ENCODE measurements at places on chromosomes 11 and 22.

DNA sequence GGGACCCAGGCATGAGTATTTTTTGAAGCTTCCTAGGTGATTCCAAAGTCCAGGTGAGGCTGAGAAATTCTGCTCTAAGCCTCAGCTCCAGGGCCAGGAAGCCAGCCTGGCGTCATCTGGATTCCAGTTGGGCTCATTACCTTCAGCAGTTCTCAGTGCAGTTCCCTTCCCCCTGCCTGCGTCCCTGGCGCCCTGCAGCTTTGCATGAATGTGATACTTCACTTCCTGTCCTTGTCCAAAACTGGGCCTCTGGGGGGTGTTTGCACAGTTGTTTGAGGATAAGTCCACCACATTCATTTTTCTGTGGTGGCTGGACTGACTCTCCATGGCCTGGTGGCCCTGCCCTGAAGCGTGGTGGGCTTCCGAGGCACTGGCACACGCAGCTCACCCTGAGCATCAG, 98.1 kb downstream of the TENM4 start:
- no peak for DNase-seq

- DNase-seq: no peak
Measured at GRCh38 chr11:61189933-61190332, 13.4 kb upstream of the PGA3 start.

DNA sequence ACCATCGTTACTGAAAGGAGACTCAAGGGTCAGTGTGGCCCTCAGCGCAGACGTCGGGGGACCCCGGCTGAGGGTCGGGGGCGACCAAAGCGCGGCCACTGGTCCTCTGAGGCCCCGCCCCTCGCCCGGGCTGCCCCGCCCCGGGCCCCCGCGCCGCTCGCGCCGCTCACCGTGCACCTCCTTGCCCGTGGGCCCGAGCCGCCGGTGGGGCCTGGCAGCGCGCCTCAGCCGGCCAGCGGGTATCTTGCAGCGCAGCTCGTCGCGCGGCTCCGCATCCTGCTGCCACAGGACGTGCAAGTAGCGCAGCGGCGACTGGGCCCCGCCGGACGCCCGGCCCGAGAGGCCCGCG, 419 bp downstream of the ANKRD54 start:
- DNase-seq: no peak

DNA sequence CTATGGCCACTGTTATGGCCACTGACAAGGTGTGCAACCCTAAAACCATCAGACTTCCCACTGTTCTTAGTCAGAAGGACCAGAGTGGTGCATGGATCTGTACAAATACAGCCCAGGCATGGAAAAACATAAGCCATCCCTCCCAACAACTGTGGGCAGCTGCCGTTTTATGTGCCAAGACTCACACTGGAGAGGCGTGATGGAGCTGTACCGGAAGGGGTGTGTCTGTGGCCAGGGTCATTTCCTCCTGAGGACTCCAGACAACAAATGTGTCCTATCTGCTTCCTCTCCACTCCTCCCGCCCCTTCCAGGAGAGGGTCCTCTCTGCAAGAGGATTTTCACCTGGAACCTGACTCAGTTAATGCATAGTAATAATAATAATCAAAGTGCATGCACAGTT, 29.5 kb downstream of the KCNJ1 start:
- DNase-seq: no peak

- DNase-seq: no peak
Measured at GRCh38 chr22:19891317-19892256, 36.9 kb upstream of the GNB1L start.

DNA sequence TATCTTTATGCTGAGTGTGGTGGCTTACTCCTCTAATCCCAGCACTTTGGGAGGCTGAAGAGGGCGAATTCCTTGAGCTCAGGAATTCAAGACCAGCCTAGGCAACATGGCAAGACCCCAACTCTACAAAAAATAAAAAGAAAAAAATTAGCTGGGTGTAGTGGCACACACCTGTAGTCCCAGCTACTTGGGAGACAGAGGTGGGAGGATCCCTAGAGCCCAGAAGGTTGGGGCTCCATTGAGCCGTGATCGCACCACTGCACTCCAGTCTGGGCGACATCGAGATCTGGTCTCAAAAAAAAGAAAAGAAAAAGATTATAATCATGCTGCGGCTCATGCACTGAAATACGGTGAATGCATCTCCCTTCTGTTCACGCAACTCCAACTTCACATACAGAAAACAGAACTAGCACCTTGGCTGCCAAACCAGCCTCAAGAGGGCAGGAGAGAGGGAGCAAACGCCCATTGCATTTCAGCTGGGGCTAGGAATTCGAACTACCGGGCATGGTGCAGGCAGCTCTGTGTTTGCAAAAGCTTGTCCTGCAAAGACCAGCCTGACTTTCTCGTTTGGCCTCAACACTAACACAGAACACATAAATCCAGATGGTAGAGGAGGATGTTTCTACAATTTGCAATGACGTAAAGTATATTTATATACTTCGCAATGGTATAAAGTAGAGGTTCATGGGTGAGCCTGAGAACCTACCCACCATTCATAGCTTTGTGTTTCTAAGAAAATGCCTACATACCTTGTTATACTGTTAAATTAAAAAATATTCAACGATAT, 6.3 kb upstream of the SYNGR1 start:
- no peak for DNase-seq

GRCh38 chr22:25760294-25760693, 18.3 kb downstream of the MYO18B start:
- DNase-seq: no peak

Measured in NCI-H1436 treated with DMSO at 0.1 percent for 48 hours (cell line).